ENCODE measurements at places on chromosomes 1 and 21.
A peak's percentile ranks its signal among the peaks of the same experiment; 100 is the strongest.

GRCh38 chr1:30337324-30337620 lies 386.1 kb downstream of the MATN1 start:
- DNase-seq = no peak

DNA sequence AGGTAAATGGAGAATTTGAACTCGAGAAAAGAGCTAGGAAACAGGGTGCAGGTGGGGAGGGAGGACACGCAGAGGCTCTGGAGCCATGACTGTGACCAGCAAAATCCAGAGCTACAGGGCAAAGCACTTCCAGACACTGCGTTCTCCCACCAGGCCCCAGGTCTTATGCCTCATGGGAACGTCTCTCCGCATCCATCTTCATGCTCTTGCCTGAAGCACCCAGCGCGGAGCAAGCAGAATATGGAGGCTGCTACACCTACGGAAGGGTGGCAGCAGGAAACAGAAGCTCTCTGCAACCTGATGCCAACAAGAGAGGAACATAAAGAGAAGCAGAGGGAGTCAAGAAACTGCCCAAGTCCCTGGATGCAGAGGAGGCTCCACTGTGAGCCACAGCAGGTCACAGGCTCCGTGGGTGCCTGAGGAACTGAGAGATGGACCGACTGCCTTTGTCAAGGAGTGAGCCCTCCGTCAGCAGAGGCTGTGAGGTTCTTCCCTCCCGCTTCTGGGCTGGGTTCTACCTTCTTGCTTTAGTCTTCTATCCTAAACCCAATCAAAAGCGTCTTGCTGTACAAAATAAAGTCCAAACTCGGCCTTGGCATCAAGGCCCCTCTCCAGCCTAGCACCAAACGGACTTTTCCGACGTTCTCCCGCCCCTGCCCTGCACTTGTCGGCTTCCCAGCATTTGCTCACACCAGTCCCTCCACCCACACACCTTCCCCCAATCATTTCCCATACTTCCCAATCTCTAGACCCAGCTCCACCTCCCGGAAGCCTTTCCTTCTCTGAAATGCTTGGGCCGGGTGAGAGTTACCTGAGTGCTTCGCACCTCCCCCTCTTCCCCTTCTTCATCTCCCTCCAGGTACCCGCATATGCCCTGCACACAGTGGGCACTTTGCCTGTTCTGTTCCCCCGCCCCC lies 930 bp downstream of the DHCR24 start:
- DNase-seq = no peak

DNA sequence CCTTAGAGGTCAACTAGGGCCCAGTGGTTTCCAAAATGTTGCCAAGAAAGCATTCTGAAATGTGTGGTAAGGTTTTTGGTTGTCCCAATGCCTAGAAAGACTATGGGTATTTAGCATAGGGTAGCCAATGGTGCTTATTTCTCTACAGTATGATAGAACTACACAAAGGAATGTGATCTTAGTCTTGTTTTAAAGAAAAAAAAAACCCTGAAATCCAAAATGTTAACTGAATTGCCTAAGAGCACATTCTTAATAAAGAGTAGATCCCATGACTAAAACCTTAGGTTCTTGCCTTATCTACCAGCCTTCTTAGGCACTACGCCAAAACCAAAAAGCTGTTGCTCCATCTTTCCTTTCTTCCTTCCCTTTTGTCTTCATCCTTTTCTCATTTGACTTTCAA lies 428.2 kb downstream of the MRPL39 start:
- no peak for DNase-seq

GRCh38 chr1:172821609-172822274 lies 162.8 kb downstream of the FASLG start:
- DNase-seq = peak; percentile 88

GRCh38 chr1:232110281-232111090 lies 483.9 kb downstream of the DISC1 start:
- no peak for DNase-seq

DNA sequence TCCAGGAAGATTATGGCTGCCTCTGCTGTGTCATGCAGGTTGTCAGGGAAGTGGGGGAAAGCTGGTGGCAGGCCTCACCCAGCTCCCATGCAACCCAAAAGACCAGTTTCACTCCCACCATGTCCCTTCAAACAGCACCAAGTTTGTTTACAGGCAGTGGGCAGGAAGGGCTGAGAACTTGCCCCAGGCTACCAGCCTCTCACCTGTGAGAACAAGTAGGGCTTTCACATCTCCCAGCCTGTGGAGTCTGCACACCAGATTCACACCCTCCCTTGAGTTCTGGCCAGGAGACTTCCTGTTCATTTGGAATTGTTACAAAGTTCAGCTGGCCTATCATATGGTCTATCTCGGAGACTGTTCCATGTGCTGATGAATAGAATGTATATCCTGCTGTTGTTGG lies 27.8 kb downstream of the RPAP2 start:
- no peak for DNase-seq

DNA sequence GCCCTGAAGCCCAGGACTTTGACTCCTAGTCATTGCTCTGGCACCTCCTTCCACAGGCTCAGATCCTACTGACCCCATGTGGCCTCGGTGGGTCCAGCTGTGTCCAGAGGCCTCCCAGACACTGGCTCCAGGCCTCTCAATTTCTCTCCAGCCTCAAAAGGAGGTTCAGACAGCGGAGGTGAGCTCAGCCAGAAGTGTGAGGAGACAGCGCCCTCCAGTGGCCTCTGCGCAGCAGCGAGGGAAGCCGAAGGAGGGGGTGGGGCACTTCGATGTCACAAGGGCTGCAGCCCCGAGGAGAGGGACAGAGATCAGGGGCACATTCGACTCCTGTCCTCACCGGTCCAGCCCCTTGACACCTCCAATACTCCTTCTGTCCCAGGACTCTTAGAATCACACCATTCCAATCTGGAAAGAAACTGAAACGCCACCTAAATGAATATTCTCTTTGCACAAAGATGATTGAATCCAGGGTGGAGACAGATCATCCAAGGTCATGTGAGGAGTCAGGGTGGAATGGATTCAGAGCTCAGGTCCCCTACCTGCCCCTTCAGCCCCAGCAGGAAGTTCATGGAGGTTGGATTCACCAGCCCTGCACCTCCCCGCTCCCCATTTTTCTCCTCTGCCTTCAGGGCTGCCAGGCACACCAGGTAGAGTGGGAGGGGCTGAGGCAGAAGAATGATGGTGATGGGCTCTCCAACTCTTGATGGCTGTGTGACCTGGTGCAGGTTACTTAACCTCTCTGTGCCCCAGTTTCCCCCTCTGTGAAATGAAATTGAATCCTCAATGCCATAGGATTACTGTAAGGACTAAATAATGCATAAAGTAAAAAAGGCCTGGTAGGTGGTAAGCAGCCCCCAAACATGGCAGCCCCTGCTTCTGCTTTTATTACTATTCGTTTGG lies 34.8 kb upstream of the ZBTB40 start:
- DNase-seq = peak; percentile 14

DNA sequence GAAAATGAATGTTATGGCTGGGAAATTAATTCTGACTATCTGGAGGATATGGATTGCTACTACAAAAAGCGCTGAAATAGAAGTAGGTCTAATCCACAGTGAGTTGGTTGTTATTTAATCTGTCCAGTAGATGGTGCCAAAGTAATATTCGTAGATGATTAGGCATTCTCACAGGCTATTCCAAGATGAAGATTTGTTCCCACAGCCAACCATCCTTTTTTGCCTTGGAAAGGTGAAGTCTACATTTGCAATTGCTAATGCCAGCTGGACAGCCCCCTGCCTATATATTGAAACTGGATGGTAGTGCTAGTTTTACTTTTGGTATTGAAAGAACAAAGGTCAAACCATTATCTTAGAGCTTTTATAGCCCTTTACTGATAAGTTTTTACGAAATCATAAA lies 43.8 kb downstream of the RBM11 start:
- peak; percentile 83 for DNase-seq

- DNase-seq = no peak
Observed at GRCh38 chr1:29488086-29488793, 251.9 kb downstream of the PTPRU start.

- DNase-seq = peak; percentile 79
Observed at GRCh38 chr1:205947024-205947423, 3.8 kb upstream of the SLC26A9 start.

- DNase-seq = no peak
Observed at GRCh38 chr1:72283022-72283306, 625 bp upstream of the NEGR1 start.

- no peak for DNase-seq
Observed at GRCh38 chr1:75083223-75083622, 51.0 kb upstream of the LHX8 start.

GRCh38 chr1:22877980-22878379 lies 94.7 kb downstream of the LACTBL1 start:
- DNase-seq = no peak

- no peak for DNase-seq
Observed at GRCh38 chr1:94708299-94708685, 111.9 kb upstream of the SLC44A3 start.

- DNase-seq = no peak
Observed at GRCh38 chr21:45887120-45887611, 94.4 kb upstream of the COL6A1 start.

- DNase-seq = no peak
Observed at GRCh38 chr1:63904826-63905225, 131.0 kb downstream of the ROR1 start.

- no peak for DNase-seq
Observed at GRCh38 chr1:212816567-212817278, 25.0 kb downstream of the TATDN3 start.

- no peak for DNase-seq
Observed at GRCh38 chr1:10179406-10180091, 30.8 kb upstream of the KIF1B start.

- no peak for DNase-seq
Observed at GRCh38 chr1:43058056-43058455, 99.4 kb upstream of the SLC2A1 start.

DNA sequence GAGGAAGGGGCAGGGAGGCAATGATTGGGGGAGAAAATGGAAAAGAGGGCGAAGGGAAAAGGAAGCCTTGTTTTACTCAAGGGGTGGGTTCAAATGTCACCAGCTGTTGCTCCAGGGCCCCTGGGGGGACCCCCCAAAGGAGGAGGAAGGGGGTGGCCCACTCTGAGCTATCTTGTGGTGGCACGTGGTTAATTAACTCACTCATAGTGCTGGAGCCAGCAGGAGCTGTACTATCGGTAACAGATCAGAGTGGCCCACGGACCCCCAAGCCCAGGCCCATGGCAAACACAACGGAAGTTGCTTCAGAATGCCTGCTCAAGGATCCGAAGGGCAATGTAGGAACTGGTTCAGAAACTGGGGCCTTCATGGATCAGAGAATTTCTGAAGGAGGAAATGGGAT lies 7.2 kb downstream of the TFF2 start:
- no peak for DNase-seq

- peak; percentile 39 for DNase-seq
Observed at GRCh38 chr1:42680921-42681683, 1.1 kb upstream of the YBX1 start.

DNA sequence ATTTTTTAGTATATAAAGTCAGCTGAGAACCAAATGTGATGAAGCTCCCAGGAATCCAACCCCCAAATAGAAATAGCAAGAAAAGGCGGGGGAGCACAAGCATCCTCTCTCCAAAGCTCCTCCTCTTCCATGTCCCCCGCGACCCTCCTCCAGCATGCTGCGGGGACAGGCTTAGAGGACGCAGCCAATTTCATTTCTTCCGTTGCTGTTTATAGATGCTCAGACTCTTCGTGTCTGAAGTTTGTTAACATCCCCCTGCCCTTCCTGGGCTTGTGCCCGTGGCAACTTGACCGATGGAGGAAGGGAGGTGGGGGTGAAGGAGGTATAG lies 754 bp upstream of the NPPA start:
- DNase-seq = no peak

- no peak for DNase-seq
Observed at GRCh38 chr21:44814498-44815023, 3.3 kb downstream of the SUMO3 start.

DNA sequence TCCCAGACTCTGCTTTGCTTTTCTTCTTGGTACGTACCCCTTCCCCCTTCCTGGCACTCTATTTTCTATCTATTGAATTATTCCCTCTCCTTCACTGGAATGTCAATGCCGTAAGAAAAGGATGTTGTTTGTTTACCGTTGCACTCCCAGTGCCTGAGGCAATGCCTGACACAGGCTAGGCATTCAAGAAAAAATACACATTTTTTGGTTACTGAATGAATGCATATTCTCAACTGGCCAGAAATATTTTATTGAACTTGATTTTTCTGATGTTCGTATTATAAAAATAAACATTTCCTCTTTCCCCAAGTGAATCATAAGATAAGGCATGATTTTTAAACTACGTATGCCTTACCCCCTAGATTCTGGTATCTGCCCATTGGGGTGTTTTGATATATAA lies 41.2 kb downstream of the GNG12 start:
- DNase-seq = no peak

DNA sequence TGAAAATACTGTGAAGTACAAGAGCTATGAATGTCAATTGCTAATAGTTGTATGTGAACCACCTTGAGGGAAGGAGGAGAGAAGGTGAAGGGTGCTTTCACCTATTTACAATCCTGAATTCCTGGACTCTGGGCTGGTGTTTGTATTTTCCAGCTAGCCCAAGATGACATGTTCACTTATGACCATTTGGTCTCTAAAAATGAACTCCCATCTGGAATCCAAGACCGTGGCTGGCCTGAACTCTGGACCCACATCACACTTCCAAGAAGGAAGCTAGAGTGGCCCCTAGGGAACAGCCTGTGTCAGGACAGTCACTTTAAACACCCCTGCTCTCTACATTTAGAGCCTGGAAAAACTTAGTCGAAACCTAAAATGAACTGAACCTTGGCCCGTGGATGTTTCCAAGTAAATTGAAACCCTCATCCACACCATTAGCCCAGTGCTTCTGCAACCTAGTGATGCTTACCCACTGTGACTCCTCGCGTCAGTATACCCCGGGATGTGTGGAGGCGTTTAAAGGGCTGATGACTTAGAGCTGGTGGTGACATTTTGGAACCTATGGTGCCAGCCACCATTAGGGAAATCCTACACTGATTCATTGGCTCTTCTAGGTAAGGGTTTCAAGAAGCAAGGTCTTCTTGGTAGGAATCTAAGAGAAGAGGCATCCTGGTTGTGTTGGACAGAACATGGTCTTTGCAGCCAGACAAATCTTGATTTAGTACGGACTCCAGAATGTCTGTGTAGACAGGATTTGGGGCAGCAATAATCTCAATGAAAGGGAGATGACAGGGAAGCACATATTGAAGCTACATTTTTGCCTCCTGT lies 171.5 kb upstream of the IRF2BP2 start:
- DNase-seq = peak; percentile 29

GRCh38 chr1:41981796-41982195 lies 63.1 kb upstream of the HIVEP3 start:
- DNase-seq = no peak

- no peak for DNase-seq
Observed at GRCh38 chr1:59928996-59929395, 2.4 kb upstream of the CYP2J2 start.

DNA sequence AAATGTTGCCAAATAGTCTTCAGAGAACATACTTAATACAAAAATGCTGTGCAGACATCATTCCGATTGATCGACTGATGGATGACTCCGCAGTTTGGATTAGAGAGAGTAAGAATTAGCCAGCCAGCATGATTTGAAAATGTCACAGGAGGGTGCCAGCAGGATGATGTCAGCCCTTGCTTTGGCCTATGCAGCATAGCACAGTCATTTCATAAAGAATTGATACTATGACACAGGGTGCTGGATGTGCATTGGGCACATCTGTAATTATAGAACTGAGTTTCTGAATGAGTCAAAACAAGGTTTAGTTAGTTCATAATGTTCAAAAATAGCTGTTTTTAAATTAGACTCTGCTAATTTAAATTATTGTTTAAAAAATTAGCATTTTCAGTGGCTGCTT lies 21.6 kb upstream of the TRAF5 start:
- DNase-seq = no peak
